ENCODE measurements at places on chromosomes 5 and 9. TPM values are rescaled to one million over a fixed set of nuclear protein-coding genes. Genes with fewer than 3 reads are reported as not detected.

GRCh38 chr5:134545070-134545868 lies 19.8 kb downstream of the JADE2 start:
- DNase-seq, result no peak
- no peaks in the 10 kb centered on the region for H3K27me3 ChIP-seq
- H3K27ac ChIP-seq, result no peak overlapping the region
- H3K4me3 ChIP-seq, result no peak overlapping the region
- peaks cover 13% of the 10 kb centered on the region for H3K36me3 ChIP-seq

DNA sequence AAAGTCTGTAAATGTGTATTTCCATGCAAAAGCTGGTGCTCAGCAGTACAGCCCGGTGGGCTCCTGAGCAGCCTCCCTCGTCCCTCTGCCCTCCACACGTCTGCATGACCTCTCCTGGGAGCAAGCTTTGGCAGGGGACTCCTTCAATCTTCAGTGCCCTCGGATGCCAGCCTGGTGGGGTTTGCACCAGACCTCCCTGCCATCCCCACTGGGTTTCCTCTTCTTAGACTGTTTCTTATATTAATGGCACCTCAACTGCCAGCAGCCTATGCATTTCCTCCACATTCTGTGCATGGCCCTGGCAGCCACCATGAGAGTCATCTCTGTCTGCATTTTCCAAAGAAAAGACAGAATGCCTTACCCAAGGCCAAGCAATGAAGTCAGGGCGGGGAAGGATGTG lies 108.4 kb downstream of the ROR2 start:
- no peaks in the 10 kb centered on the region for H3K36me3 ChIP-seq
- no peak overlapping the region for H3K27ac ChIP-seq
- no peak for DNase-seq
- H3K4me1 ChIP-seq, result peaks cover 16% of the 10 kb centered on the region

DNA sequence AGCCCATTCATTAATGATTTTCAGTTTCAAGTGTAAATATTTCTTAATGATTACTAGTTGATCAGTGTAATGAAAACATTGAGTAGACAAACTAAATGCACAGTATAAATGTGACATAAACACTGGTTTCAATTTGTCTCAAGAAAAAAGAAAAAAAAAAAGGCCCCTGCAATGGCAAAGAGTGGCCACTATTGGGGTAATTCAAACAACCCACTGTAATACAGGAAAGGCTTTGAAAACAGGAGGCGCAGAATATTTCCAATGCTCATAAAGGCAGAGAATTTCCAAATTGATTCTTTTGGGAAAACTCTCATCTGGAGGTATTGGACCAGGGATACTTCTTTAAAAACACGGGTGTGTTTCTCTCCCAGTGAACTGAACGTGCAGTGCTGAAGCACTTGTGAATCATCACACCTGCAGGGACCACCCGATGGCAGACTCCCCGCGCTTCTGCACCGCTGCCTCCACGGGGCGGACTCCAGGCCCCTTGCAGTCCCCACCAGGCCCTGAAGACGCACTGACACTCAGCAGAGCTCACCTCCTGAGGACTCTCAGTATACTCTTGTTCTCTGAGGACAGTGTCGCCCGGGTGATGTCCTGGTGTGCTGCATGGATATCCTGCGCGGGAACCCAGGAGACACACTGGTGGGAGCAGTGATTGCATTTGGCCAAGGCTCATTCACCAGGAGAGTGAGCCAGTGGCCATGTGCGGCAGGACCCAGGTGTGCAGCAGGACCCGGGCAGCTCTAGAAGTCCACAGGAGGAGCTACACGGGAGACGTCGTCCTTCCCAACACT lies 227.6 kb upstream of the IRX4 start:
- H3K36me3 ChIP-seq, result no peaks in the 10 kb centered on the region
- no peak overlapping the region for H3K27ac ChIP-seq
- H3K27me3 ChIP-seq, result no peaks in the 10 kb centered on the region
- DNase-seq, result no peak

- no peak overlapping the region for H3K27ac ChIP-seq
- H3K36me3 ChIP-seq, result no peaks in the 10 kb centered on the region
- no peaks in the 10 kb centered on the region for H3K4me1 ChIP-seq
- H3K4me3 ChIP-seq, result no peak overlapping the region
- DNase-seq, result no peak
Observed at GRCh38 chr9:119559056-119559455, 189.8 kb upstream of the BRINP1 start.

DNA sequence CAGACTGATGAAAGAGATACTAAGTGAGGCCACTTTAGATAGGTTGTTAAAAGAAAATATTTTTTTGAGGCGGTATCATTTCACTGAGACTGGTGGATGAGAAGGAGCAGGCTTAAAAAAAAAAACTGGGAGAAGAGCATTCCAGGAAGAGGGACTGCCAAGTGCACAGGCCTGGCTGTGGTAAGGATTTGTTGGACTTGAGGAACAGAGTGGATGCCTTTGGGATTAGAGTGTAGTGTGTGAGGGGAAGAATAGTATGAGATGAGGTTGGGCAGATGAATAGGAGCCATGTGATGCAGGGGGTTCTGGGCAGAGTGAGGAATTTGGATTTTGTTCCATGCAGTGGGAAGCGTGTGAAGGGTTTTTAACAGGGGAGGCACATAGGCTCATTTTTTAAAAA lies 57.9 kb downstream of the PBX3 start:
- peaks cover 38% of the 10 kb centered on the region for H3K4me1 ChIP-seq
- no peak overlapping the region for H3K4me3 ChIP-seq

DNA sequence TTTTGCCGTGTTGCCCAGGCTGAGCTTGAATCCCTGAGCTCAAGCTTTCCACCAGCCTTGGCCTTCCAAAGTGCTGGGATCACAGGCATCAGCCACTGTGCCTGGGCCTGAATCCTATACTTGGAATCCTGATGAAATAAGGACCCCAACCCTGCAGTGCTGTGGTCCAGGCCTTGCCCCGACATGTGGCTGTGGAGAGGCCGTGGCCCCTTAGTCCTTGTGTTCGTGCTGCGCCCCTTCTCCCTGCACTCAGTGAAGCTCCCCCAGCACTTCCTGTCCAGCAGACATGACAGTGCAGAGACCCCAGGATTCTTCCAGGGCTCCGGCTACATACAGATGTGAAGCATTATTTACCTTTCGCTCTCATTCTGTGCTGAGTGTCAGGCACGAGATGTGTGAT lies 52.9 kb downstream of the EHMT1 start:
- no peaks in the 10 kb centered on the region for H3K36me3 ChIP-seq
- no peak overlapping the region for H3K27ac ChIP-seq

- H3K27me3 ChIP-seq, result peaks cover 23% of the 10 kb centered on the region
- H3K36me3 ChIP-seq, result no peaks in the 10 kb centered on the region
- H3K27ac ChIP-seq, result no peak overlapping the region
- H3K4me3 ChIP-seq, result no peak overlapping the region
Observed at GRCh38 chr5:91007251-91007650, 375.9 kb downstream of the ARRDC3 start.

- H3K4me1 ChIP-seq, result peaks cover 10% of the 10 kb centered on the region
- H3K27ac ChIP-seq, result no peak overlapping the region
- H3K36me3 ChIP-seq, result no peaks in the 10 kb centered on the region
Observed at GRCh38 chr5:138966236-138966985, 91.3 kb upstream of the LRRTM2 start.

Gene MYOZ3
- 0.32 TPM for total RNA-seq
